ENCODE measurements at places on chromosomes 12 and 14.

- no peak for DNase-seq
Observed at GRCh38 chr14:104499784-104500760, 79.5 kb upstream of the C14orf180 start.

GRCh38 chr14:34003691-34004090, 52.8 kb upstream of the EGLN3 start:
- no peak for DNase-seq

- no peak for DNase-seq
Observed at GRCh38 chr14:102906616-102907302, 15.7 kb upstream of the AMN start.

- DNase-seq, result no peak
Observed at GRCh38 chr12:119460876-119461275, 126.3 kb downstream of the CCDC60 start.

GRCh38 chr14:69808919-69809808, 12.1 kb upstream of the SLC10A1 start:
- DNase-seq, result no peak

- DNase-seq, result no peak
Observed at GRCh38 chr14:43336351-43336750, 1170.7 kb downstream of the FSCB start.

DNA sequence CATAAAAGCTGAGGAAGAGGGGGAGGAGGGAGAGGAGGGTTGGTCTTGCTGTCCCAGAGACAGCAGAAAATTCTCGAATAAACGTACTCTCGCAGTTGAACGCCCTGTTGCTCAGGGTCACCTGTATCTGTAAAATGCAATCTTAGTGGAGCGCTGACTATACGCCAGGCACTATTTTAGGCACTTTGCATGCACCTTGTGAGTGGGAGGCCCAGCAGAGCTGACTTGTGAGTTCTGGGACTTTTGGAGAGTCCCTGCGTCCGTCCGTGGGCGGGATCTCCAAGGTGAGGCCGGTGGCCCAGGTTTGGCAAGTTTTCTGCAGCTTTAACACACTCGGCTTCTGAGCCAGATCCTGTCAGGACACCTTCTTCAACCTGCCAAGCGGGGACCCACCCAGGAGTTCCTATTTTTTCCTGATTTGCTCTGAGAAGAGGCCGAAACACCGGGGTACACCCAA, 32.5 kb upstream of the PLEKHG6 start:
- no peak for DNase-seq

DNA sequence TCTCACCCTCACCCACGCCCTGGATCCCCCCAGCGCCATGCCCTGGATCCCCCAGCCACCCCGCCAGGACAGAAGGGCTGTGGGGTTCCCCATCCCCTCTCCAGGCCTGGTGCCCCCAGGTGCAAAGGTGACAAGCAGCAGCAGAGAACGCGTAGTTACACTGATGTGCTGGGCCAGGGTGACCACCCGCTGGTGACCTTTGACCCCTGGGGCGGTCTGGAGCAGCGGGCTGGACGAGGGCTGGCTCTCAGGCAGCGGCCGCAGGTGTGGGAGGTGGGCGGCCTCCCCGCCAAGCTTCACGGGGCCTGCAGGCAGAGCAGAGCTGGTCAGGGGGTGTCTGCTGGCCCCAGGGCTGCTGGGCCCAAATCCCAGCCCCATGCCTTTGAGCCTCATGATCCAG, 40.1 kb downstream of the RFLNA start:
- no peak for DNase-seq

DNA sequence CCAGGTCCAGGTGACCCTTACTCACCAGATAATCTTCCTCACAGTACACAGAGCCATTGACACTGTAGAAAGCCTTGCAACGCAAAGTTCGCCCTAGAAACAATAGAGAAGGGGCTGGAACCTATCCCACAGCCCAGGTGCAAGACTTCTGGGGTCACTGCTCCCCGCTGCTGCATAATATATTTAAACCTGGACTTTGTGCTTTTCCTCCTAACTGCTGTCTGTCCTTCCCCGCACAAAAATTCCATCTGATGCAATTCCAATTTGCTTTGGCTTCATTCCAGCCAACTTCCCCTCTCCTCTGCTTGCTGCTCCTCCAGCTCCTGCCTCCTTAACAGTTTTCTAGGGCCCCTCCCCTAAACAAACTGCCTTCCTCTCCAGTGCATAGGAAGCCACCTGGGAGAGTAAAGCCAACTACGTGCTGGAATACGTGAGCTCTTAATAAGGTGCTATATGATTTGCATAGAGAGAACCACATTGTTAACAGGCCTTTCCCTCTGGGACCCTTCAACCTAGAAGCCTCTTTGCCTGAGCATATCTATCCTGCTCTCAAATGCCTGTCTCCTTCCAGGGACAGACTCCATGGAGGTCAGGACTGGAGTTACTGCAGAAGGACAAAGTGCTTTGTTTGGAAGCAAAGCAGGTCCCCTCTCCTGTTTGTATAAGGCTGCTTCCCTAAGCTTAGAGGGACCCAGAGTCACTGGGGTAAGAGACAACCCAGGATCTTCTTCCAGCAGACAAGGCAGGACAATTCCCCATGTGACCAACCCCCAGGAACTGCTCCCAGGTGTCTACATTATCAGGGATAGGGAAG, 5.5 kb downstream of the AJUBA start:
- no peak for DNase-seq

- no peak for DNase-seq
Observed at GRCh38 chr14:72777636-72778035, 116.3 kb downstream of the DPF3 start.

- peak; percentile 83 for DNase-seq
Observed at GRCh38 chr12:4270831-4271716, 2.5 kb upstream of the CCND2 start.

DNA sequence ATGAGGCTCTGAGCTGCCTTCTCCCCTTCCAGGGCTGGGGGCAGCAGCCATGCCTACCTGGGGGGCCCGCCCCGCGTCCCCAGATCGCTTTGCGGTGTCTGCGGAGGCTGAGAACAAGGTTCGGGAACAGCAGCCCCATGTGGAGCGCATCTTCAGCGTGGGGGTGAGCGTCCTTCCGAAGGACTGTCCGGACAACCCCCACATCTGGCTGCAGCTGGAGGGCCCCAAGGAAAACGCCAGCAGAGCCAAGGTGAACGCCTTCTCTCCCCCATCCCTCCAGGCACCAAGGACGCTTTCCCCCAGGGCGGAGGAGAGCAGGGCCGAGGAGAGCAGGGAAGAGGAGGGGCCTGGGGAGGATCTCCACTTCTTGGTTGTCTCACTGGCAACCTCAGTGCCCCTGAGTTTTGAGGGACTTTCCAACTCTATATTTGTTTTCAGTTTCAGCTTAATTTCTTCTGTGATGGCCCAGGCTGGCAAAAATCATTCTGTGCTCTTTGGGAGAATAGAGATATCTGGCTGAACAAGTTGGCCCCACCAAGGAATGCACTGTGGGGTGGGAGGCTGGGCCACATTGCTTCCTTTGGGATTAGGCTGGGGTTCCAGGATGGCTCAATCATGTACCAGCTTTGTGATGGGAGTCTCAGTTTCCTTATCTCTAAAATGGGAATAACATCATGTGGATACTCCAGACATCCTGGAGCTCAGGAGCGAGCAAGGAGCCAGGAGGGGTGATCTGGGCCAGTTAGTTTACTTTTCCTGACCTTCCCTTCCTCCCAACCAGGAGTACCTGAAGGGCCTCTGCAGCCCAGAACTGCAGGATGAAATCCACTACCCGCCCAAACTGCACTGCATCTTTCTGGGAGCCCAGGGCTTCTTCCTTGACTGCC, 1.2 kb downstream of the KHNYN start:
- DNase-seq, result peak; percentile 66

DNA sequence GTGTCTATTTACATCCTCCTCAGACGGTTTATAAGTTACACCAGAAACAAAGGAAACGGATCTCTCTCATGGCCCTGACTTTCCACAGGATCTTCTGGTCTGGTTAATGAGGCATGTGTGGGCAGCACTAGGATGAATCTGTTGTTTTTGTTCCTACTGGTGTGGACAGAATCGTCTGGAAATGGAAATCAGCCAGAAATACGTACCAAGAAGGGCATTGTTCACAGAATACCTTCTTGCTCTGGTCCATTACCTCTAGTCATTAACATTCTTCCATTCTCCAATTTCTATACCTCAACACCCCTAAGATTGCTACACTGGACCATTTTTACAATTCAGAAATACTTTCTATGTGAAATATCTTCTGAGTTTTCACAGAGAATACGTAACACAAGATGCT, 86.0 kb downstream of the TPH2 start:
- DNase-seq, result no peak

DNA sequence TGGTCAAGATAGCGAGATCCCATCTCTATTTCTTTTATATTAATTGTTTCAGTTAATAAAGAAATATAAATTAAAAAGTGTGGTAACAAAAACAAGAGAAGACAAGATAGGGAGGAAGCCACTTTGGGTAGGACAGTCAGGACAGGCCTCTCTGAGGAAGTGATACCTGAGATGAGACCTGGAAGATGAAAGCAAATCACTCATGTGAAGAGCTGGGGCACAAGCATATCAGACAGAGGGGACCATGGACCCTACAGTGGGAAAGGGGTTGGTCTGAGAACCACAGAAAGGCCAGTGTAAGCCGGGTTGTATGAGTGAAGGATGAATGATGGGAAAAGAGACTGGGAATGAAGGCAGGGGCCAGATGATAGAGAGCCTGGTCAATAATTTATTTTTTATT, 1.8 kb upstream of the MED6 start:
- DNase-seq, result no peak

DNA sequence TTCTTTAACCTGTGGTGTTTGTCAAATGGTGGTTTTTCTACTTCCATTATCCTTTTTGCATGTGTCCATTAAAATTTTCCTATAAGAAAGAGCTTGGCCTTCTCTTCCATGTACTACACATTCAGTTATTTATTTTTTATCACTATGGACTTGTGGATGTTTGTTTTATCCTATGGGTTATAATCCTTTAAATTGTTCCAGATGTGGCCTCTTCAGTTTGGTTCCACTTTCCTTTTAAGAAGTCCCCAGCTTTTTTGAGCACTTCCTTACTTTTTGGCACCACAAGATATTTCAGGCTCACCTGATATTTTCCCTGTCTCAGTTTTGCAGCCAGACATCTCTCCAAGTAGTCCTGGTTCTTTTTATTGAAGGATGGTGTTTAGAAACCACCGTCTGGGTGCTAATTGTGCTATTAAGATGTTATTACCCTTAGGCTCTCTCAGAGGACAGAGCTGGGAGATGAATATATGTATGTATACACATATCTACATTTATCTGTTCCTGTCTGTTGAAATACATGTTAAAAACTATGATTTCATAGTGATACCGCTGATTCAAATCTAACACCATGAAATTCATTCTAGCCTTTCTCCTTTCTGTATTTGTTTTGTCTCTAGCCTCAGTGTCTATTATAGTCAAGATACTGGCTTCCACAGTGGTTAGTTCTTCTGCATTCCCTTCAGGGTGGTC, 408.5 kb upstream of the RGS6 start:
- DNase-seq, result no peak

DNA sequence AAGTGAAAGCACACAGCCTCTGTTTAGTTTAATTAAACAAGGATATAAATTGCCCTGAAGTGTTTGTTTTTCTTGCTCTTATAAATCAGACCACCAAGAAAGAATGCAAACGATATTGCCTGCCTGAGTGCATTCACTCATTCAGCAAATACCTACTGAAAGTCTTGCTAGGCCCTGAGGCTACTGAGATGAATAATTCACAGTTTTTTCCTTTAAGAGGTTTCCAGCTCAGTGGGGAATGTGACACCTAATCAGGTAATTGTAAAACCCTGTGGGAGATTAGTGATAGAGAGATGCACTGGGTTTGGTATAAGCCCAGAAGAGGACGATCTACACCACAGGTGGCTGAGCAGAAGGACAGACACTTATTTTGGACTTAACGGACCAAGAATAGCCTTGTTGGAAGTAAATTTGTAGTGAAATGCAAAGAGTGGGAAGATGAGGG, 151.4 kb downstream of the SLC35F4 start:
- DNase-seq, result no peak

DNA sequence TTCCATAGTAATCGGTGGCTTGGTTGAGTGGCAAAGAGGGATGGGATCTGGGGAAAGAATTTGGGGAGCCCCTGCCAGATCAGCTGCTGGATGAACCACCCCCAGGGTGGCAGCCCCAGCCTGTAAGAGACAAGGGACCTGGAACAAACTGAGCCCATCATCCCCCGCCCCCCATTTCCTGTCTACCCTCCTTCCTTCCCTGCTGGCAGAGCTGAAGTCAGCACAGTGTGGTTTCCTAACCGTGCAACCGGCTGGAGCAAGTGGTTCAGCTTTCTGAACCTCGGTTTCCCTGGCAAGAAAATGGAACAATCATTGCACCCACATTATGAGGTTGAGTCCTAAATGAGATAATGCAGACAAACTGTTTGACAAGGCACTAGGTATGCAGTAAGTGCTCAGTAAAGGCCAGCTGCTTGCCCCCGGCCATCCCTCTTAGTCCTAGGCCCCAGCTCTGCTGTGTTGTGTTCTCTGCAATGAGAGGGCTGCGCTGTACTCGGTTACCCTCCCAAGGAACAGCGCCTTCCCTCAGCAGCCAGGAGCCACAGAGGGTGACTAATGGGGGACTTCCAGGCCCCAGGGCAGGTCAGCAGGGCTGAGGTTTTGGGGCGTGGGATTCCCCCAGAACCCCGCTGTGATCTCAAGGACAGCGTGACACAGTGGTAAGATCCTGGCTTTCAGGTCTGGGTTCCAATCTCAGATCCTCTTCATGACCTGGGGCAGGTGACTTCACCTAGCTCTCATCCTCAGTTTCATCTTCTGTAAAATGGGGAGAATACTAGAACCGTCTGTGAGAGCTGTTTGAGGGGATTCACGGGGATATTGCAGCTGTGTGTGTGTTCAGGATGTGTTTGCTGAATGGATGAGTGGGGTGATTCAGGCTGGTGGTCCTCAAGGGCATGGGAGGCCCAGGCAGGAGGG, 16.5 kb downstream of the SELPLG start:
- DNase-seq, result no peak

GRCh38 chr14:36224176-36224575, 47.7 kb upstream of the PTCSC3 start:
- DNase-seq, result no peak

- DNase-seq, result no peak
Observed at GRCh38 chr12:51488281-51488680, 63.6 kb downstream of the SLC4A8 start.

DNA sequence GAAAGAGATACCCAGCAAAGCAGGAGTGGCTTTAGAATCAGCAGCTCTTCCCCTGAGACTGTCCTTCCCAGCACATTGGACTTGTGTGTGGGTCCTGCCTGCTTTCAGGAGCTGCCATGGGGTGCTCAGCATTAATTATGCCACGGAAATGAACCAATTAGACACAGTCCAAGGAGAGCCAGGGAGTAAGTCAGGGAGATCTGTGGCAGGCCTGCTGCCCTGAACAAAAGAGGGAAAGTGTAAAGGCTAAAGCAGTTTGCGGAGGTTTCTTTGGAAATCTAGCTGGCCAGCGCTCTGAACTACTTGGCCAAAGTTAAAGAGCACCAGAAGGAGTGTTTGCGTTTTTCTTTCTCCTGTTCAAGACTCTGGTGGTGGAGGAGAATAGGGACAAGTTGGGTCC, 65.7 kb upstream of the SRSF5 start:
- DNase-seq, result no peak

- no peak for DNase-seq
Observed at GRCh38 chr12:130796985-130797686, 41.9 kb downstream of the STX2 start.

Data from ascending aorta (tissue), 2 donors.